Fibroblast of skin of left biceps (primary cell): ENCODE measurements at places on chromosomes 2 and 18.
A peak's percentile ranks its signal among the peaks of the same experiment; 100 is the strongest.

DNA sequence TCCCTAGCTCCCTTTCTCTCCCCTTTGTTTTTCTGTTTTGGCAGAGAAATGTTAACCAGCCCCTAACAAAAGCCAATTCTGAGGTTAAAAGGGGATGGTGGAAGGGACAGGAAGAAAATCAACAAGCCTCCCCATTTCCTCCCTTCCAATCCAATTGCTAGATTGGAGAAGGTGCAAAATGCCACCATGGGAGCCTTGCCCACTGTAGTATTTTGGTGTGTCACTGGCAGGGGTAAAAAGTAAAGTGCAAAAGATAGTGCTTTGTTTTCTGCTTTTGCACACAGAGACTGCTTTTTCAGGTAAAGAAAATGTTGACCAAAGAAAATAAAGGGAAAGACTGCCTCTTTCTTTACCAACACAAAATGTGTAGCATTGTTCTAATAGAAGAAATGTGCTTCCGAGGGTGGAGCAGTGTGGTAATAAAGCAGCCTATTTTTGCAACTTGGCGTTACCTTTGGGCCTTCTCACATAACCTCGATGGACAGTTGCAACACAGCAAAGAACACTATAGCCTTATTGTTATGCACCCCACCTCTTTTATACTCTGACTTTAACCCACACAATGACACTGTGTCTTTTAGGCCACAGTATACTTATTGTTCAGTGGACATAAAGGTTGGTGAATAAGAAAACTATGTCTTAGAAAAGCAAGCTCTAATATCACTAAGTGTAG is 861.8 kb downstream of the BCL11A start:
- no peak for DNase-seq

DNA sequence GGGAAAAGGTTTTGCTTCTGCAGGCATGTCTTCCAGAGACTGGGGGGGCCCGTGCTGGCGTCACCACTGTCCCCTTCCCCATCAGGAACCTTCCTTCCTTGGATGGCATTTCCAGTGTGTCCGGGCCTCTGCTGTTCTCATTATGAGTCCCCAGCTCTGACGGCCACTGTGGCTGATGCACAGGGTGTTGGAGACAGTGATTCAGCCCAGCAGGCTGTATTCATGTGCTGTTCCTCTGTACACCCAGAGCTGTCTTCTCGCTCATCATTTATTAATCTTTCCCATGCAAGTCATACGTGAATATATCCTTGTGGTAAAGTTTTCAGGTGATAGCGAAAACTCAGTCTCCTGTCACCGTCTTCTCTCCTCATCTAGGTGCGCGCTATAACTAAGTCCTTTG is 57.7 kb downstream of the ASAP2 start:
- DNase-seq, result no peak

GRCh38 chr2:62506421-62506750 is 391 bp upstream of the TMEM17 start:
- DNase-seq, result no peak

DNA sequence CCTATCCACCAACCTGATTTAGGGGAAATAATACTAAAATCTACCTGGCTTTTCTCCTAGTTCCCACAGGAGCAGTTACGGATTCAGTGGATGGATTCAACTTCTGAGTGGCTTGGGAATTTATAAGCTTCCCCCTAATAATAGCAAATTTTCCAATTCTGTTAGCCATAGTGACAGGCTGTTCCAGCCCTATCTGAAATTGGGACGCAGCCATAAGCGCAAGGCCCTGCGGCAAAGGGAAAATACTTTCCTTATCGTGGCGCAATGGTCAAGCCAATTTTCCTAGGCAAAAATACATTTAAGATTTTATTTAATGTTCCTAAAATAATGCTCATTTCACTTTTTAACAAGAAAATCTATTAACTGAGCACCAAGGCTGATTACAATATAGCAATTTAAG is 49.7 kb downstream of the CDH2 start:
- no peak for DNase-seq

- peak; percentile 70 for DNase-seq
Measured at GRCh38 chr2:191231995-191232394, 13.2 kb upstream of the MYO1B start.

DNA sequence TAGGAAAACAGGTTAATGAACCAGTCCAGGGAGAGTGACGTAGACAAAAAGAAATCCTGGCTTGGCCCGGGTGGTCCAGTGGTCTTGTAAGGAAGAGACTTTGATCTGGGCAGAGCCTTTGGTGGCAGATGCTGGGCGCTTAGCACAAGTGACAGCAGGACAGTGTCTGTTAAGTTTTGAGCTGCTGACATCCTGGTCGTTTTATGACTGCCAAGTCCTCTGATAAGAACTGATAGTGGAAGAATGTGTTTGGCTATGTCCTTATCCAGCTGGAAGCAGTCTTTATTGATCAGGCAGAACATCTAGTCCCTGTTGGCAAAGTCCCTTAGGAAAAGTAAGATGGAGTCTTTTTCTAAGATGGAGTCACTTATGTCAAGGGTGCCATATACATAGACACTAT is 27.4 kb upstream of the ZNF407 start:
- no peak for DNase-seq

GRCh38 chr2:129895061-129895460 is 84.4 kb upstream of the RAB6C start:
- DNase-seq, result no peak

- DNase-seq, result no peak
Measured at GRCh38 chr2:99150706-99151105, 4.0 kb downstream of the TSGA10 start.

GRCh38 chr18:50000227-50000626 is 186.9 kb upstream of the ACAA2 start:
- DNase-seq, result no peak

- DNase-seq, result no peak
Measured at GRCh38 chr2:177169810-177170514, 42.6 kb upstream of the HNRNPA3 start.

DNA sequence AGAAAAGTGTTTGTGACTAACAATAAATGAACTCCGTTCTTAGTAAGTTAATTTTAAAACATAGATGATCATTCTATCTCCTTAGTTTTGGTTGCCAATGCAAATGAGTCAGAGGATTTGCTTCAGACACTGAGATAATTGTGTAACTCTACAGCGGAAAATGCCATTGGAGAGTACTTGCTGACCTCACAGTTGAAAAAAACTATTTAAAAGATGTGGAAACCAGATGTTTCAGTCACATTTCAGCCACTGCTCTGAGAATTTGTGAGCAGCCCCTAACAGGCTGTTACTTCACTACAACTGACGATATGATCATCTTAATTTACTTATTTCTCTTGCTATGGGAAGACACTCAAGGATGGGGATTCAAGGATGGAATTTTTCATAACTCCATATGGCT is at the start of gene TNFAIP6:
Gene TNFAIP6, plus strand, starts transcription at position 234 of the 400 bp plus-strand sequence. Its CDS starts 75 bp downstream, at position 309.
- peak; percentile 91 for DNase-seq

GRCh38 chr18:75212751-75213090 is 2.1 kb downstream of the TSHZ1 start:
- no peak for DNase-seq

- DNase-seq, result no peak
Measured at GRCh38 chr2:97734061-97735051, 21.0 kb downstream of the ZAP70 start.

DNA sequence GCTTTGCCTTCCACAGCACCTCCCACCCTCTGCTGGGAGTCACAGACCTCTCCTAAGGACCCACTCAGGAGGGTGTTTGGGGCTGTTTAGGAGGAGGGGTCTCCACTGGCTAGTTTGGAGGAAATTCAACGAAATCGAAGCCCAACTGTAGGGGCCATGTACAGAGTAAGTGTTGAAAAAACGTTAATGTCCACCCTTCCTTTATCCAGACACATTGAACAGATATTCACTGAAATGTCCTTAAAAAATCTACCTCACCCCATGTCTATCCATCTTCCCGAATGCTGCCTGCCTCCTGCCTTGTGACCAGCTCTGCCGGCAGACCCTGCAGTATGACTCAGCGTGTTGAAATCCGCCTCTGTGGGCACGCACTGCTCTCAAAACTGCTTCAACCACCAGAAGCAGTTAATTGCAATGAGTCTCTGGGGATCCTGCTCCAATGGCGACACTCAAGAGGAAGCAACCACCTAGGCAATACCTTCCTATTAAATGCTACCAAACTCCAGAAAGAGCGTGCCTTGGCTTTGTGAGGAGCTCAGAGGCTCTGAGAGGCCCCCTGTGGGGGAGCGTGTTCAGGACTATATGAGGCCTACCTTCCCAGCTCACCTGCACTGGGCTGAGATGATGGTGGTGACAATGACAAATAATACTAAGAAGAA is 61.4 kb upstream of the RTN4 start:
- peak; percentile 68 for DNase-seq

- peak; percentile 4 for DNase-seq
Measured at GRCh38 chr2:133986081-133986837, 267.6 kb upstream of the MGAT5 start.

- DNase-seq, result no peak
Measured at GRCh38 chr18:24136967-24137373, 1.9 kb upstream of the CABYR start.

DNA sequence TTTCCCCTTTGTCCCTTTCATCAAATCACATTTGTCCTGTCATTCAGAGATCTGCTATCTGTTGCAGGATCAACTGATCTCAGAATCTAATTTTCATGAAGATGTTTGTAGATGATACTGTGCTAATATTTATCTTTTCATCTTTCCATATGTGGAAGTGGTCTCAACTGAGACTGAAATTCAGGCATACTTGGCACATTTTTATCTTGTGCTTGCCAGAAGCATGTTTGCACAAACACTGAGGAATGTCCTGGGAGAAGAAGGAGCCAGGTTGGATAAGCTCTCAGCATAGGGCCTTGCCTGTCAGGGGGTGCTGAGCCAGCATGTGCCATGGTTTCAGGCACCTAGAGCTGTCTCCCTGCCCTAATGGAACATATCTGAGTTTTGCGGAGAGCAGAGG is 24.5 kb upstream of the MMADHC start:
- DNase-seq, result no peak

DNA sequence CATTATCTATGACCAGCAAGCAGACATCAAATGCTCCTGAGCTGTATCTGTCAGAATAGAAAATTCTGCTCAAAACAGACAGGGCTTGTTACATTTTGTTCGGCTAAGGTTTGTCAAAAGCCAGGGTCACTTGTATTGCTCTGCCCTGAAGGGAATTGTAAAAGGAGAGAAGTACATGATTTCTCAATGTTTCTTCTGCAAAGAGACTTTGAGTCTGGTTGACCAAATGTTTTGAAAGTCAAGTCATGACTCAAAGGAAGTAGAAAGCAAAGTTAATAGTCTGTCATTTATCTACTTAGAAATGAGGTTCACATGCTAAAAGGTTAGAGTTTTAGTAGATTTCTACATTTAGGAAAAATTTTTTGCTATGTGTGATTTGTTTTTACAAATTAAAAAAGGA is 1624.1 kb upstream of the ZEB2 start:
- DNase-seq, result no peak

DNA sequence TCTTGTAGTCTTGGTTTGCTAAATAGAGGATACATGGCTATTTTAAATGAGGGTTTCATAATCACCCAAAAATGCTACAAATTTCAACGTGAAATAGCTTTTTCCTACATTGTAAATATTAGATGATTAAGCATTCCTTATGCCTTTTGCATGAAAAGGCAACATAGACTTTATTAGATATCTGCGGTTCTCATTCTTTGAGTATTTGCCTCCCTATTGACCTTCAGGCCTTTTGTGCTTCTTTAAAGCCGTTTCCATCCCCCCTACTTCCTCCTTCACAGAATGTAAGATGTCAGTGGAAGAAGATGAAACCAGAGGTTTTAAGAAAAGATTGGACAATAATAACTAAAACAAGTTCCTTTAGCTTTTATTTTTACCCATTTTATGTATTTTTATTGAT is 144.1 kb downstream of the UBE2E3 start:
- DNase-seq, result no peak

DNA sequence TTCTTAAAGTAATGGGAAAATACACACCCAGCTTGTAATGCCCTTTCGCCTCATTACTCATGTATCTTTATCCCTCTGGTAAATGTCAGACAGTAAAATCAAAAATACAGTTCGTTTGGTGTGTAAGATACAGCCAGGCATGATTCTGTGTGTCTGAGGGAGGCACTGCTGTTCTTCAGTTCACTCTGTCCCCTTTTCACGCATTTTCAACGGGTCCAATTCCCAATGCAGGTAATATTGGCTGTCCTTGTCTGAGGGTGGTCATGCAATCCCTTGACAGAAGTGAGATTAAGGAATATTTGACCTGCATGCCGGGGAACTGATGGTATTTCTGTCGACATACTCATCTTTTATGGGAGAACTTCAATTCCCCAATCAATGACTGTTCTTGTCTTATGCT is 587.2 kb upstream of the NXPH2 start:
- DNase-seq, result no peak

DNA sequence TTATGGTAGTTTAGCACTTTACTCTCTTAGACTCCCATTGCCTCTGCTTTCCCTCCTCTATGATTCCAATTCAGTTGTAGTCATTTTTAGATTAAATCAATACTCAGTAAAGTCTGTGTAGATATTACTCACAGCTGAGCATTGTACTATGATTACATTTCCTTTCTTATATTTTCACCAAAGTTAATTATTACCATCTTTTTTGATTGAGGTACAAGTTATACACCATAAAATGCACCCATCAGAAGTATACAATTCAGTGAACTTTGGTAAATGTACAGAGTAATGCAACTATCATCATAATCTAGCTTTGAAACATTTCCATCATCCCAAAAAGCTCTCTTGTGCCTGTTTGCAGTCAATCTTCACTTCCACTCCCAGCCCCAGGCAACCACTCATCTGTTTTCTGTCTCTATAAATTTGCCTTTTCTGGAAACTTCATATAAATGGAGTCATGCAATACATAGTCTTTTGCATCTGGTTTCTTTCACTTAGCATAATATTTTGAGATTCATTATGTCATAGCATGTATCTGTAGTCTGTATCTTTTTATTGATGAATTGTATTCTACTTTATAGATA is 30.2 kb upstream of the ETAA1 start:
- DNase-seq, result no peak

DNA sequence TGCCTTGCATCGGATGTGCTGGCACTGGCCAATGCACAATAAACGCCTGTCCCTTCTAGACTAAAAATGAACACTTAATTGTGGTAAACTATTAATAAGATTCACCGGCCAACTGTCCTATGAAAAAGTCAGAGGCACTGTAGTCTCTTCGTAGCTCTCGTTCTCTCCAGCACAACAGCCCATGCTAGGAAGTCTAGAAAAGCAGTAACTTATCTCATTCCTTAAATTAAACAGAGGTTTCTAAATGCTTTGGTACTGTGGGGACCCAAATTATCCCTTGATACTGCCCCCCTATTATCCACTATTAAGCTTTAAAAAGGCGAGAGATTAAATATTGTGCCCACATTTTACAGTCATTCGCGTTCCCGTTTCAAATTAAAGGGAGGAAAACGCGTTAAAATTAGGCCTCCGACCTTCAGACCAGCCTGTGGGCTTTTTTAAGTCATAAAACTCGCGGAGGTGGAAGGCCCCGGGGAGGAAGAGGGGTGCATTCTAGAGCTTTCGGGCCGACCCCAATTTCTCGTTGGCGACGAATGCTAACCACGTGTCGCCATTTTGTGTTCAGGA is 1.5 kb upstream of the PCBP1 start:
- no peak for DNase-seq
